ENCODE measurements at places on chromosomes 13 and 19.

DNA sequence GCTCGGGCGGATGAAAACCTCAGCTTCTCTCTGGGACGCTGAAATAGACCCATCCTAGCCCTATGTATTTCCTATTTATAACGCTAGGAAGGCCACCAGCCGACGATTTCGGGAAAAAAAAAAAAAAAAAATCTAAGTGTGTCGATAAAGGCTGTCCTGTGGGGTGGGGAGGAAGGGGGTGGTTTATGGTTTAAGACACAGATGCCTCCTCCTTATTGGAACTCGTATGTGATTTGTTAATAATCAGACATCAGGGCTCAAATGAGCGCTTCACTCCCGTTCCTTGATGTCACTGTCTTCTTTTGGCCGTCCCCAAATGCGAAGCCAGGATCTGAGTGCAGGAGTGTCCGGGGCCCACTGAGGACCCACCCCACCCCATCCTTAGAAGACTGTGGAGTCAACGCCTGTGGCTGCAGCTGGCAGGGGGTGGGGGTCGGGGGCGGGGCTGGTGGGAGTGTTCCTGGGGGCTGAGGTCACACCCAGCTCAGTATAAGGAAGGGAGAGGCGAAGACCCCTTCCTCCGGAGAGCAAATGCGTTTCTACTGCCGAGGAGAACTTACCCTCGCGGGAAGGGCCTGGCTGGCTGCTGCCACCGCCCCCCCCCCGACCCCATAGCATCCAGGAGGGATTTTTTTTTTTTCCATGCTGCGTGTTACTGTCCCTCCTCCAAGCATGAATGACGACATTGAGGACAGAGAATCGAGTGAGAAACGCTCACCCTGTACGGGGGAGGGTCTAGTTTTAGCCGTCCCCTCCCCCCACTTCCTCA, 971 bp downstream of the ATCAY start:
- no peak for DNase-seq

DNA sequence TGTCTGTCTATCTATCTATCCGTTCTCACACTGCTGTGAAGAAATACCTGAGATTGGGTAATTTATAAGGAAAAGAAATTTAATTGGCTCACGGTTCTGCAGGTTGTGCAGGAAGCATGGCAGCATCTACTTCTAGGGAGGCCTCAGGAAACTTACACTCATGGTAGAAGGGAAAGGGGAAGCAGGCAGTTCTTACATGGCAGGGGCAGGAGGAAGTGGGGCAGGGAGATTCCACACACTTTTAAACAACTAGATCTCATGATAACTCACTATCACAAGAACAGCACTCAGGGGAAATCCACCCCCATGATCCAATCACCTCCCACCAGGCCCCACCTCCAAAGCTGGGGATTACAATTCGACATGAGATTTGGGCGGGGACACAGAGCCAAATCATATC, 105.3 kb downstream of the SLC10A2 start:
- no peak for DNase-seq

DNA sequence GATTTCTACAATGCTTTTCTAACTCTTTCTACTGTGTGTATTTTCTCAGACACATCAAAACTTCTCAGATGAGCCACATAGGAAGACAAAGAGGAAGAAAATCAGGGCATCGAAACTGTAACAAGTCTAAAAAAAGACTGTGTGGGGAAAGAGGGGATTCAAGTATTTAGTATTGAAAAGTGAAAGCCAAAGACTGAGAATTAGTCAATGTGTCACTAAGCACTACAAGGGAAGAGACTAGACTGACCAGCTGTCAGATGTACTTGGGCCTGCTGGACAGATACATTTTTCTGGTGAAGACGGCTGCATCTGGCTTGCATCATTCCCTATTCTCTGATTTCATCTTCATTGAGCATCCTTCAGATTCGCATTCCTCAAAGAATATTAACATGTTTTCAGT, 25.4 kb downstream of the COMMD6 start:
- DNase-seq: no peak

DNA sequence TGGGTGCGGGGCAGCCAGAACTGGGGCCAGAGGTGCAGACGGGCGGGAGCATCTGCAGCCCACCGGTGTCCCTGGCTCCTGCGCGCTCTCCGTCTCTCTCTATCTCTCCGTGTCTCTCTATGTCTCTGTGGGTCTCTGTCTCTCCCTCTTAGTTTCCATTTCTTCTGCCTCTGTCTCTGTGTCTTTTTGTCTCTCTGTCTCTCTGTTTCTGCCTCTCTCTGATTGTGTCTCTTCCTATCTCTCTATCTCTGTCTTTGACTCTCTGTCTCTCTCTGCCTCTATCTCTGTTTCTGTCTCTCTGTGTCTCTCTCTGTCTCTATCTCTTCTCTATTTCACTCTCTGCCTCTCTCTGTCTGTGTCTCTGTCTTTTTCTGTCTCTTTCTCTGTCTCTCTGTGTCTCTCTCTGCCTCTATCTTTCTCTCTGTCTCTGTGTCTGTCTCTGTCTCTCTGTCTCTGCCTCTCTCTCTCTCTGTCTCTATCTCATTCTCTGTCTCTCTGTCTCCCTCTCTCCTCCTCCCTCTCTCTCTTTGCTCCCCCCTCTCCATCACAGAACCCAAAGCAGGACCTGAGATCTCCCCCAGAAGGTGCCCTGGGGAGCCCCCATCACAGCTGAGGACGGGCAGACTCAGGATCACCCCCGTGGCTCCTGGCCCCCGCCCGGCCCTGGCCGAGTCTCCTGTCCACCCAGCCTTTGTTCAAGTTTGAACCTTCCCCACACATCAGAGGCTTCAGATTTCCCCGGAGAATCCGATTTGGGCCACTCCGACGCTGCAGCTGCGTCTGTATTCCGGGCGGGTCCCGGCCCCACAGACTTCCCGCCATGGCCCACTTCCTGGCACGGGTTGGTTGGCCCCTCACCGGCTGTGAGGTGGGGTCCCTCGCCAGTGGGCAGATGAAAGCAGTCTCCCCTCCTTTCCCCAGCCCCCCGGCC, 48.6 kb upstream of the TCF3 start:
- DNase-seq: no peak

DNA sequence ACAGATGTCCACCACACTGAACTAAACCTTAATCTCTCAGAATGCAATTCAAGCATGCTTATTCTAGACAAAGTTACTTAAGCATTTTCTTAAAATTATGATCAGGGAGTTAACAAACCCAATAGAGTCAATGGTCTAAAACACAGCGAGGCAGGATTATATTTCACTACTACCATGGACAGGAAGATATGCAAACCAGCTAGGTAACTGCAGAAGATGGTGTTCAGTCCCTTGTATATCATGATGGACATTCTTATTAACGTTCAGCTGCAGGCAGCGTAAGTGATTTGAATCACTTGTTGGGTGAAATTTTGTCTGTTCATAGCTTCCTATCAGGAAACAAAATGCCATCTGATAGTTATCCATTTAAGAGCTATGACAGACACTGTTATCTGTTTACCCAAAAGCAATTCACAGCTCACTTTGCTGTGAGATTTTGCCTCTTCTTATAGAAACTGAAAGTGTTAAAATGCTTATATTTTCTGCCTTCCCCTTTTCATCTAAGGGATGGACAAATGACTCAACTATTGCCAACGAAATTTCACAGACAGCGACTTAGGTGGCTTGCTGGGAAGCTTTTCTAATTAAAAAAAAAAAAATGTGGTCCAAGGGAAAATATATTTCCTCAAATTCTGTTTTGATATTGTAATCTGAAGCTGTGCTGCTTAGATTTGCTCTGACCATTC, 591.9 kb downstream of the DACH1 start:
- no peak for DNase-seq

- DNase-seq: no peak
Observed at GRCh38 chr13:94992036-94992960, 280.0 kb upstream of the SOX21 start.

- DNase-seq: no peak
Observed at GRCh38 chr13:73810647-73811046, 323.6 kb downstream of the KLF12 start.

- no peak for DNase-seq
Observed at GRCh38 chr19:3407556-3408516, 41.5 kb downstream of the NFIC start.

GRCh38 chr13:112963641-112964040, 5.4 kb upstream of the MCF2L start:
- DNase-seq: no peak

GRCh38 chr13:73585236-73585635, 526.4 kb downstream of the KLF5 start:
- no peak for DNase-seq

GRCh38 chr19:13952931-13953531, 722 bp downstream of the DCAF15 start:
- peak; percentile 74 for DNase-seq

DNA sequence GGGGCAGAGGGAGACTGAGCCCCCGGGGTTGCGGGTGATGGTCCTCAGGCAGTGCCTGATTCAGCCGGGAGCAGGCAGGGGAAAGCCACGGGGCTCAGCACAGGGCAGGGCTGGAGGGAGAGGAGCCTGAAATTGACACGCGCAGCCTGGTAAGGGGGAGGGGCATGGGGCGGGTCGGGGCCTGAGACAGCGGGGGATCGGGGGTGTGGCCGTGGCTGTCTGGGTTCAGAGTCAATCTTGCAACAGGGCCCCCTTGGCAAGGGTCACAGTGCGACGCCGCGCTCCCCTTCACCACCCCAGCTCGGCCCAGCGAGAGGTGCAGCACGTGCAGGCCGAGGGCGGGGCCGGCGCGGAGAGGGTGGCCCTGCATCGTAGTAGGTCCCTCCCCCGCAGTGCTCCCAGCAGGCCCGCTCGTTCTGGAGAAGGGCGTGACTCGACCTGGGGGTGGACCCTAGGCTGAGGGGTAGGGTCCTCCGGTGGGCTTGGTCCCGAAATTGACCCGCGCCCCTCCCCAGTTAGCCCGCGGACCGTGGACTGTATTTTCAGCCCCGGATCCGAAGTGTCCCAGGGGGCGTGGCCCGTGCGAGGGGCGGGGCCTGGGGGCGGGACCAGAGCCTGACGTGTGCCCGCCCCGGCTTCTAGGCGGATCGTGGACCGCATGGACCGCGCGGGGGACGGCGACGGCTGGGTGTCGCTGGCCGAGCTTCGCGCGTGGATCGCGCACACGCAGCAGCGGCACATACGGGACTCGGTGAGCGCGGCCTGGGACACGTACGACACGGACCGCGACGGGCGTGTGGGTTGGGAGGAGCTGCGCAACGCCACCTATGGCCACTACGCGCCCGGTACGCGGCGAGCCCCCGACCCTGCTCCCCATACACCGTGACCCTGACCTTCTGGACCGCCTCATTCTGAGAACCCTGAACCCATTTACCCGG, 6.0 kb downstream of the RCN3 start:
- peak; percentile 77 for DNase-seq

GRCh38 chr19:3365836-3366752, at the start of gene NFIC:
NFIC (plus strand) TSS chr19:3366583; CDS start chr19:3366637, 54 bp downstream.
- peak; percentile 81 for DNase-seq

- DNase-seq: no peak
Observed at GRCh38 chr19:15129856-15130585, 22.8 kb downstream of the SYDE1 start.

- DNase-seq: no peak
Observed at GRCh38 chr19:55111238-55111831, 6.1 kb downstream of the PPP1R12C start.

- DNase-seq: no peak
Observed at GRCh38 chr13:49821216-49822009, 28.9 kb upstream of the KPNA3 start.

DNA sequence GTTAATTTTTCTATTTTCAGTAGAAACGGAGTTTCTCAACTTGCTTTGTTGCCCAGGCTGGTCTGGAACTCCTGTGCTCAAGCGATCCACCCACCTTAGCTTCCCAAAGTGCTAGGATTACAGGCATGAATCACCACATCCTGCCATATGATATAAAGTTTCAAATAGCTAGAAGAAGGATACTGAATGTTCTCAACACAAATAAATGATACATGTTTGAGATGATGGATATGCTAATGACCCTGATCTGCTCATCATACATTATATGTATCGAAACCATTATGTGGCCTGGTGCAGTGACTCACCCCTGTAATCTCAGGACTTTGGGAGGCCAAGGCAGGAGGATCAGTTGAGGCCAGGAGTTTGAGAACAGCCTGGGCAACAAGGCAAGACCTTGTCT, 11.5 kb downstream of the CIB3 start:
- no peak for DNase-seq

GRCh38 chr19:29410601-29411000, 115.2 kb upstream of the VSTM2B start:
- no peak for DNase-seq

DNA sequence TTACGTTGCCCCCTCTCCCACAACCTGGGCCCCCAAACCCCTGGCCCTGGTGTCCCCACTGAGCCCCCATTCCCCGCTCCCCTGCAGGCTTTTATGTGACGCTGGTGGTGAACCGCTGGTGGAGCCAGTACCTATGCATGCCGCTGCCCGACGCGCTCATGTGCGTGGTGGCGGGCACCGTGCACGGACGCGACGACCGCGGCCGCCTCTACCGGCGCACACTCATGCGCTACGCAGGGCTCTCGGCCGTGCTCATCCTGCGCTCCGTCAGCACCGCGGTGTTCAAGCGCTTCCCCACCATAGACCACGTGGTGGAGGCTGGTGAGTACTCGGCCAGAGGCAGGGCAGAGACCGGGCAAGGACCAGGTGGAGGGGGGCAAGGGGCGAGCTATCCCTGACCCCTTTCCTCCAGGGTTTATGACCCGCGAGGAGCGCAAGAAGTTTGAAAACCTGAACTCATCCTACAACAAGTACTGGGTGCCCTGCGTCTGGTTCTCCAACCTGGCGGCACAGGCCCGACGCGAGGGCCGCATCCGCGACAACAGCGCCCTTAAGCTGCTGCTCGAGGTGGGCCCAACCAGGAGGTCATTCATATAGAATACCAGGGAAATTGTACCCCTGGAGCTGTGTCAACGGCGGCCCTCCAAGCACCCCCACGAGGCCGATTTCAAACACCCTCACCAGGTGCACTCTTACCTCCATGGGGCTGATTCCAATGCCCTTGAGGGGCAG, 3.0 kb downstream of the BEST2 start:
- DNase-seq: no peak

GRCh38 chr19:10132905-10133304, 13.2 kb upstream of the EIF3G start:
- no peak for DNase-seq

- DNase-seq: peak; percentile 85
Observed at GRCh38 chr19:55580628-55581144, at the start of gene ZNF579. ZNF579 (minus strand) TSS chr19:55580848; CDS start chr19:55579639, 1,209 bp downstream.

DNA sequence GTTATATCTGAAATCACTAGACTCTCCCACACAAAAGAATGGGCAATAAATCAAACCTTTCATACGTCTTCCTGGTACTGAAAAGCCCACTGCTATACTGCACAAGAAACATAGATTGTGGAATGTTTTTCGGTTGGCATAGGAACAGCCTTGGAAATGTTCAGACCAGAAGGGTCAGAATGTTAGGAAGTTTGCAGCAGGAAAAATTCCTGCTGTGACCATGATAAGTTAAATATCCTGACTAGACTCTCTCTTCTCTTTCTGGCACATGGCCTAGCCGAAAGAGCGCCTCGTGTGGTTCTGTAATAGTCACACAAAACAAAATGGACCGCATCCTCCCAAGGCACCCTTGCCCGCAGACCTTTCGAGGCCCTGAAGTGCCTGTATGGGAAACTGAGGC, 427.2 kb downstream of the COG6 start:
- DNase-seq: no peak

GRCh38 chr13:86464193-86464592, 665.0 kb upstream of the SLITRK6 start:
- no peak for DNase-seq

- DNase-seq: peak; percentile 44
Observed at GRCh38 chr19:17526922-17527321, 15.5 kb downstream of the PGLS start.

- DNase-seq: no peak
Observed at GRCh38 chr13:67574320-67575233, 344.4 kb upstream of the PCDH9 start.
